ENCODE measurements at places on chromosomes 16 and 17.

GRCh38 chr17:42406615-42407288 lies 16.3 kb downstream of the CAVIN1 start:
- DNase-seq, result no peak

- no peak for DNase-seq
Measured at GRCh38 chr16:21620592-21620991, 21.2 kb downstream of the METTL9 start.

DNA sequence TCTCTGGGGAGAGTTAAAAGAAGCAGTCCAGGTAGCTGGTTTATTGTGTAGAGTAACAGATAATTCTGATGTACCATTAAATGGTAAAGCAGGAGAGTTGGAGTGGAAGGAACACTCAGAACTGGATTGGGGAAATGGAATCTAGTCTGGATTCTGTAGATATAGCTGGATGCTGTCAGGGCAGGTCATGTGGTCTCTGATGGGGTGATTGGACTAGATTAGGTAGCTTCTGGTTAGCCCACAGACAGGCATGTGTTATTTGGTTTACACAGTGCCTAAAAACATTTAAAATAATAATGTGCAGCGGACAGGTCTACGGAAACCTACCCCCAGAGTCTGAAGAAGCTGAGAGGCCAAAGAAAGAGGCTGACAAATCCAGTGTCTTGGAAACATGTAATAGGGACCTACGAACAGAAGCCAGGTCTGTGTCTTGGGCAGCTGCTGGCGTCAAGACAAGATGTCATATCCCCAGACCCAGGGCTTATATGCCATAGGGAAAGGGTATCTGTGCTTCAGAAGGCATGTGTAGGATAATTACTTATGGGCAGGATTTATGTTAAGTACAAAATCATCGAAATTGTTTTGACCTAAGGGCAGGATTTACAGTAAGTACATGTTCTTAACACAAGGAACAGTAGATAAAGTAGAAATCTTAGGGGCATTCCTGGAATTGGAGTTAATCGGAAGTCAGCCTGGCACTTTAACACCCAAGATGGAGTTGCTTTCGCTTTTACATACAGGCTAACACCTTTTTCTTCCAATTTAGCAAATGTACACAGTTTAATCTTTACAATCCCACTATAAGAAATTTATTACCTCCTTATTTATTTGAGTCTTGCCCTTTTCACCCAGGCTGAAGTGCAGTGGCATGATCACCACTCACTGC lies 12.4 kb downstream of the LUC7L3 start:
- DNase-seq, result no peak

- DNase-seq, result no peak
Measured at GRCh38 chr17:4998027-4998731, 429 bp downstream of the KIF1C start.

DNA sequence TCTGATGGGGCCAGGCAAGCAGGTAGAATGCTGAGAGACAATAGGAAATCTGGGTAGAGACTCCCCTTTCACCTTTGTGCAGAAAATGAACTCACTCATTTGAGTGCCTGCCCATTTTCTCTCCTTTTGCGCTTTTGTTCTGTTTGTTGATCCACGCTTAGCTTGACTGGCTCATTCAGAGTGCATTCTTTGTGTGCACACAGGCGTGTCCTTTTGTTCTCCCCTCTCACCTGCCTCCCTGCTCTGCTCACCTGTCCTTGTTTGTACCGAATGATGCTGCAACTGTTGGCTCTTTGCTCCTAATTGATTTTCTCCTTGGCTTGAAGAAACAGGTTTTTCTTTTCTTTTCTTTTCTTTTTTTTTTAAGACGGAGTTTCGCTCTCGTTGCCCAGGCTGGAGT lies 15.8 kb downstream of the PGS1 start:
- DNase-seq, result no peak

DNA sequence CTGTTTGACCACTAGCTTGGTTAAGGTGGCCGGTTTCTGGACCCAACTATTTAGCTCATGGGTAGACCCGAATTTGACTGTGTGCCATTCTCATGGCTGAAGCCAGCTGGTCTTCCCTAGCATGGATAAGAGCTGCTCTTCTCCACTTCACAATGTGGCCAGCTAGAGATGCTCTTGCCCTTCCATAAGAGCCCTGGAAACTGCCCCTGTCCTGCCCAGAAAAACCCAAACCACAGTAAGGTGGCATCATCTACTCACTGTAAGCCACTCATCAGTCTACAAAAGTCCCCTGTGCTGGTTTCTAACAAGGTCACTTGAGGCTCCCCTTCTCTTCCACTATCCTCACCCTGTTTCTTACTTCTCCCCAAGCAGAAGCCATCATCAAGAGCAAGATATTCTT lies 165.1 kb downstream of the HS3ST2 start:
- no peak for DNase-seq

Measured in CD4-positive, alpha-beta T cell treated with Interferon alpha-2 for 1 hour (primary cell).